Aorta (tissue), 5 donors: ENCODE measurements at places on chromosomes 7 and 10. TPM values are rescaled to one million over a fixed set of nuclear protein-coding genes. Genes with fewer than 3 reads are reported as not detected.

RNF148 gene
- 1.6 TPM for total RNA-seq

HOXA7 gene
- 4.7 TPM for total RNA-seq

TEX36 gene
- total RNA-seq, result not detected

EIF5AL1 gene
- total RNA-seq, result not detected

MEOX2 gene
- total RNA-seq, result 14.4 TPM

HMX2 gene
- total RNA-seq, result not detected

CDK14 gene
- total RNA-seq, result 72.4 TPM

COPS6 gene
- 79.7 TPM for total RNA-seq

C10orf62 gene
- 0.42 TPM for total RNA-seq

TMEM196 gene
- 0.29 TPM for total RNA-seq

PTCD1 gene
- total RNA-seq, result 5.4 TPM

TET1 gene
- total RNA-seq, result 2.2 TPM

PILRA gene
- 11.2 TPM for total RNA-seq

PLOD3 gene
- total RNA-seq, result 51.8 TPM

ZNF425 gene
- 1.3 TPM for total RNA-seq

ADAMTS14 gene
- 0.62 TPM for total RNA-seq

COL13A1 gene
- 9.3 TPM for total RNA-seq

NKX2-3 gene
- total RNA-seq, result not detected

FBXL13 gene
- 2.6 TPM for total RNA-seq

GDF10 gene
- total RNA-seq, result 27.5 TPM

HYAL4 gene
- not detected for total RNA-seq

NRG3 gene
- total RNA-seq, result 0.81 TPM

AOC1 gene
- not detected for total RNA-seq

GPR26 gene
- total RNA-seq, result not detected

SFTPA1 gene
- not detected for total RNA-seq

EZH2 gene
- 4.1 TPM for total RNA-seq

TMEM72 gene
- not detected for total RNA-seq

MUC3A gene
- total RNA-seq, result 0.45 TPM

ACTR3C gene
- total RNA-seq, result 5.2 TPM

OR6V1 gene
- total RNA-seq, result not detected

KIN gene
- 13.4 TPM for total RNA-seq

MRPL32 gene
- 42.9 TPM for total RNA-seq

UNC5B gene
- 7.9 TPM for total RNA-seq

SPAM1 gene
- not detected for total RNA-seq

RAMP3 gene
- 78.0 TPM for total RNA-seq

OGDH gene
- 84.7 TPM for total RNA-seq

LRMDA gene
- total RNA-seq, result 17.9 TPM

SLC26A5 gene
- total RNA-seq, result 0.57 TPM

CFAP70 gene
- 2.4 TPM for total RNA-seq

EPHB4 gene
- total RNA-seq, result 71.6 TPM

KAZALD1 gene
- 12.4 TPM for total RNA-seq

ASB10 gene
- total RNA-seq, result not detected
